ENCODE measurements at places on chromosomes 2 and 18.

DNA sequence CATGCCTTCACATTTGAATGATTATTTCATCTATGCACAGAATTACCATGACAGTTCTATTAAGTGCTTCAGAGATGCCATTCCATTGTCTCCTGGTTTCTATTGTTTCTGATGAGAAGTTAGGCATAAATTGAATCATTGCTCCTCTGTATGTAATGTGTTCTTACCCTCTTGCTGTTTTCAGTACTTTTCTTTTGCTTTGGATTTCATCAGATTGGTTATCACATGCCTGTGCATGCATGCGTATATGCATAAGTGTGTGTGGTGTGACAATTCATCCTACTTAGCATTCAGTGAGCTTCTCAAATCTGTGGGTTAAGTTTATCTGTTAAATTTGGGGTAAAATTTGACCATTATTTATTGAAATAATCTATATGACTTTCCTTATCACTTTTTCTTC, 263.3 kb upstream of the RND3 start:
- no peak for DNase-seq

GRCh38 chr2:40286721-40287120, 165.2 kb downstream of the SLC8A1 start:
- DNase-seq, result no peak

- DNase-seq, result no peak
Observed at GRCh38 chr2:168669151-168669550, 133.3 kb upstream of the NOSTRIN start.

GRCh38 chr2:70083344-70084156, 3.7 kb upstream of the PCBP1 start:
- no peak for DNase-seq

- no peak for DNase-seq
Observed at GRCh38 chr2:215982465-215982875, 30.9 kb downstream of the MREG start.

- DNase-seq, result no peak
Observed at GRCh38 chr2:200378652-200379290, 72.3 kb downstream of the SPATS2L start.

DNA sequence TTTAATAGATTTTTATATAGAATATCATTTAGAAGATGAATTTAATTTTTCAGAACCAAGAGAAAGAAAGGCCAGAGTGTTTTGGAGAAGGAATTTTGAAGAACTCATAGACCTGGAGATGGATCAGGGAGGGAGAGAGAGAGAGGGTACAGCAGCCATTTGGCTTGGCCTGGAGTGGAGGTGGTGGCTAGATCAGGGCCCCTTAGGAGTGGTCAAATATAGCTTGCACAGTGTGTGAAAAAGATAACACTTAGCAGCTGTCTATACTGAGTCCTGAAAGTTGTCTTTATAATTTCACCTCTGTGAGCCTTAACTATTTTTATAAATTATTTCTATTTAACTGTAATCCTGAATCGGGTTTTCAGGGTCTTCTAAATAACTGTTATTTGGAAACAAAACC, 38.8 kb upstream of the ACYP2 start:
- no peak for DNase-seq

DNA sequence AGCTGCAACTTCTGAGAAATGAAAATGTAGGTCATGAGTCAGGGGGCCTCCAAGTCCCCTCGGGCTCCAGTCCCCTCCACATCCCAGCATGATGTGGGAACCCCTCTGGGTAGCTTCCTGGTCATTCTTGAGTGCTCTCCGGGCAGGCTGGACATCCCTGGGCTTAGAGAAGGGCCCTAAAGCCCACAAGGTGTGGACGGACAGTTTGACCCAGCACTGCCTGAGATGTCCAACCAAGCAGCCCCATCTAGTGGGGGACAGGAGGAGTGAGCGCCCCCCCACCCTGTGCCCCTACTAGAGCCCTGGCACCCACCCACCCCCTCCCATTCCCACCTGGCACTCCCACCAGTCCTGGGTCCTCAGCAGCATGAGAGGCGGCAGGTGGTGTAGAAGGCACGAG, 46.0 kb downstream of the CYP27C1 start:
- DNase-seq, result no peak

GRCh38 chr2:146363731-146364130, 1481.1 kb upstream of the ACVR2A start:
- DNase-seq, result no peak

- DNase-seq, result no peak
Observed at GRCh38 chr2:170180031-170180566, 2.2 kb downstream of the MYO3B start.

GRCh38 chr2:63977904-63978303, 41.3 kb downstream of the VPS54 start:
- no peak for DNase-seq

- DNase-seq, result no peak
Observed at GRCh38 chr2:233743464-233744259, 14.8 kb downstream of the UGT1A3 start.

GRCh38 chr2:24375349-24376087, 15.2 kb upstream of the ITSN2 start:
- no peak for DNase-seq

DNA sequence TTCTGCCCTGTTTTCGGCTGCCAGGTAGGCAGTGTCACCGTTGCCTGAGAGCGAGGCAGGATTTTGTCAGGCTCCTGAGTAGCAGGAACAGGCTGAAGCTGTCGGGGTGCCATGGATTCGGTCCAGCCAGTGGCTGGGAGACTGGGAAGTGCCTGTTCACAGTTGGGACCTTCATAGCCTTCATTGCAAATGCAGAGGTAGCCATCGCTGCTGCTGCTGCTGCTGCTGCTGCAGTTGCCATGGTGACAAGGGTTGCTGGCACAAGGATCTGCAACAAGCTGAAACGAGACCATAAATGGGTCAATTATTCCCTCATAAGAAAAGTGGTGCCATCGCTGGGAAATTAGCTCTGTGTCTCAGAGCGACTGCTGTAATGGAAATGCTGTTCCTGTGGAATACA, 122.7 kb downstream of the DNER start:
- DNase-seq, result no peak

GRCh38 chr2:98748292-98749065, 17.5 kb upstream of the MGAT4A start:
- no peak for DNase-seq

- DNase-seq, result no peak
Observed at GRCh38 chr2:68787356-68787755, 52.7 kb downstream of the ARHGAP25 start.

DNA sequence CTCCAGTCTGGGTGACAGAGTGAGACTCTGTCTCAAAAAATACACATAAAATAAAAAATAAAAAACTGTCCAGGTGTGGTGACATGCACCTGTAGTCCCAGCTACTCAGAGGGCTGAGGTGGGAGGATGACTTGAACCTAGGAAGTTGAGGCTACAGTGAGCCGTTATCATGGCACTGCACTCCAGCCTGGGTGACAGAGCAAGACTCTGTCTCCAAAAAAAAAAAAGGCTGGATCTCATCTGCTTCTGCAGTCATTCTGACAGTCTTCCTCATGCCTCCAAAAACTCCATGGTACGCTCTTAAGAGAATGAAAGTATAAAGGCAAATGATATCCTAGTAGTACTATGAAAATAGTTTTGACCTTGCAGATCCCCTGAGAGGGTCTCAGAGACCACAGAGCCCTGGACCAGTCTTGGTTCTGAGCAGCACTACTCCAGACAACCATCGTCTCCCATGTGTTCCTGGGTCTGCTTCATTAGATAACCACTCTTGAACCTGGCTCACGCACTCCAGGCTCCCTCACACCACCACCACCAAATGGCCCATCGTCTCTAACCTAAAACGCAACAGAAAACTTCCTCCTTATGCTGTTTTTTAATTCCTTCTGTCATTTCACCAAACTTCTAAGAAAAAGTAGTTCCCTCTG, 26.0 kb downstream of the SPIRE1 start:
- DNase-seq, result no peak

DNA sequence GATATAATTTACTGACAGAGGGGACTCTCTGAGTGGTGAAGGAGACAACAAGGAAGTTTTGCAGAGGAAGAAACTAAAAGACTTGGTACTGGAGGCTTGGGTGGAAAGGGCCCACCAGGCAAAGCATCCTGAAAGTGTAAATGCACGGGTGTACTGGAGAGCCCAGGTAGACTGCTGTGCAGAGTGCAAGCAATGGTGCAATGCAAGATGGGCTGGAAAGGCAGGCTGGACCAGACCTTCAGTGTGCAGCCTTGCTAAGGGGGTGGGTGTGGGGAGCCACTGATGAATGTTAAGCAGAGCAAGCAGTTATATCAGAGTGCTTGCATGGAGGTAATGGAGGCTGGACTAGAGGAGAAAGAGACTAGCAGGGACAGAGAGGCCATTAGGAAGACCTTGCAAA, 10.7 kb downstream of the C2orf74 start:
- no peak for DNase-seq

DNA sequence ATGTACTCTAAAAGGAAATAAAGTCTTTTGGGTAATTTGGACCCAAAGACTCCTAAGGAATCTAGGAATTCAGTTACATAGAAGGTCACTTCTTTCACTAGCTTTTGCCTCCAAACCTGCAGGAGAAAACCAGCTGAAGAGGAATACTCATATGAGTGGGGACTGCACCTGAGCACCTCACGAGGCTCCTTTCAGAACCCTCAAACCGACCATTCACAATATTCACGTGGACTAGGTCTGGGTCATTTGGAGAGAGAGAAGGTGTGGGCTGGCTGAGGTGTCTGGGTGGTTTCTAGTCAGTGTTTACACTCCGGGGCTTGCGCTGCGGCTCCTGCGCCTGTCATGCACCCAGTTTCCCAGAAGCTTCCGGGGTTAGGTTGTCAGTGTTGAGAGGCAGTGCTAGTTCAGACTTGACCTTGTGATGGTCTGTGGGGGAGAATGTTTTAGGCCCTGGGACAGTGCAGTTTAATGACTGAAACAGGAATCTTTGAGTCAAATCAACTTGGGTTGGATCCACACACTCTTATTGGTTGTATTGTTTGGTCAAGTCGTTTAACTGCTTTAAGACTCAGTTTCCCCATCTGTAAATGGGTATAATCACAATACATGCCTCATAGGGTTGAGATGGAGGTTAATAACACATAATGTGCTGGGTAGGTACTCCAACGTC, 78.4 kb downstream of the LIMS1 start:
- no peak for DNase-seq

DNA sequence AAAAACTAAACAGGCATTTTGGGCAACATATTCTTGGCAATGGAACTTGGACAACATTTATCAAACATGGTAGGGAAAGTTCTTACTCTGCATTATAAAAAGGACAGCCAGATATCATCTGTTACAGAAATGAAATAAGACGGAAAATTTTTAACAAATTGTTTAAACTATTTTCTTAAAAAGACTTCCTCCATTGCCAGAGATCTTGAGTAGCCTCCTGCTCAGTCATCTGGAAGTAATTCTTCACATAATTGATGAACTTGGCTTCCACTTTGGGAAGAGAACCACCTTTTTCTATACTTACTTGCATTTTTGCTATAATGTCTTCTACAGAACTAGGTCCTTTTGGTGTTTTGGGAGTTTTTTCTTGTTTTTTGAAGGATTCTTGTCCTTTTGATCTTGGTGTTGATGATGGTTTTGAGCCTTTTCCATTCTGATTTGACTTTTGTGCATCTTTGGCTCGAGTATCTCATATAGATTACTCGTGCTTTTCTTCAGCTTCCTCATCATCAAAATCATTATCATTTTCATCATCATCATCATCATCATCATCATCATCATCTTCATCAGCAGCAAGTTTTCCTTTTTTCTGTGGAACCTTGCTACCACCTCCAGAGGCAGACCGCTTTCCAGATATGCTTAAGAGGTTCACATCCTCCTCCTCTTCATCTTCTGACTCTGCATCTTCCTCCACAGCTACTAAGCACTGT, 66.2 kb downstream of the CD28 start:
- no peak for DNase-seq

DNA sequence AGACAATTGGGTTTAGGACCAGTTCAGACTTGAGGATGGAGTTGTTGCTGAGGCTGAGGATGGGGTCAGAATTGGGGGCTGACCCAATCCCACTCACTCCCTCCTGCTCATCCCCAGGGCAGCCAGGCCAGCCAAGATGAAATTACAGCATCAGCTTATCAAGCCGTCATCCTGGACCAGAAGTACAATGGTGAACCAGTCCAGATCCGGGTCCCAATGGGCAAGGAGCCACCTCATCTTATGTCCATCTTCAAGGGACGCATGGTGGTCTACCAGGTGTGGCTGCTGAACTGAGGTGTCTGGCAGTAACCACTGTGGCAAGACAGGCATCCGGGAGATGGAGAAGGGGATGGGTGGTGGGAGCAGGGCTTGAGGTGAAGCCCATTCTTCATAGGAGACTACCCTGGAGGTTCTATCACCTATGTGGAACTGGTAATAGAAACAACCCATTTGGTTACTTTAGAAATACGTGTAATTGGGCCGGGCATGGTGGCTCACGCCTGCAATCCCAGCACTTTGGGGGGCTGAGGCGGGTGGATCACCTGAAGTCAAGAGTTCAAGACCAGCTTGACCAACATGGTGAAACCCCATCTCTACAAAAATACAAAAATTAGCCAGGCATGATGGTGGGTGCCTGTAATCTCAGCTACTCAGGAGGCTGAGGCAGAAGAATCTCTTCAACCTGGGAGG, 13.9 kb downstream of the VIL1 start:
- no peak for DNase-seq

- DNase-seq, result no peak
Observed at GRCh38 chr2:176556373-176556772, 287.1 kb downstream of the MTX2 start.

GRCh38 chr2:41847744-41848441, 199.9 kb upstream of the PKDCC start:
- DNase-seq, result no peak

DNA sequence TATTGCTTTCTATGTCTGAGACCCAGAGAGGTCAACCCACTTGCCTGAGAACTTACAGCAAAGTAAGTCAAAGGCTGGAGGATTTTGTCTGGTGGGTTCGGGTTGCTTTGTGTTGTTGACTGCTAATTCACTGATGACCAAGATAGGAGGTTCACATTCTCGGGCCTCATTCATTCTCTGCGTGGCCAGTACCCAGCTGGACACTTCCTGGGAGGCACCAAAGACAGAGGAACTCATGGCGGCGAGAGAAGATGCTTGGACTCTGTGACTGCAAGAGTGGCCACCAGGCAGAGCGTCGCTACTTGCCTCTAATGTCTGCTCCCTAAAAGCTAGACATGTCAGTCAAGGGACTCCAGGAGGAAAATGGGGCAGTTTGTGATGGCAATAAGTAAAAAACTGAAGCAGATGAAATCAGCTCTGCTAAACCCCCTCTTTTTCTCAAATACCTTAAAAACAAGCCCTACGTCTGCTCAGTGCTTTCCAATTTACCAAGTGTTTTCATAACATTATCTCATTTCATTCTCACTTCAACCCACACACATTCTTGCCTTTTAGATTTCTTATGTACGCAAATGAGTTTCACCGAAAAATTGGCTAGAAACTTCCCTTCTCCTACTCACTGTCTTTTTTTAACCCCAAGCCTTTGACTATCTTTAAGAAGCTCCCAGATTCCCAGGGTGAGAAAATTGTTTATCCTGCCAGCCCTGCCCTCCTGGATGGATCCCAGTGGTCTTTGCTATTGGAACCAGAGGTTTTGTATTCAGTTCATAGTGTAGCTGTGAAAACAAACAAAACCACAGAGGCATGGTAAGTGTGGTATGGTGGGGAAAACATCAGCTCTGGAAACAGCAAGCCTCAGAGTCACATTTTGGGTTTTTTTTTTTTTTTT, 4.9 kb upstream of the LBH start:
- no peak for DNase-seq
